ENCODE measurements at places on chromosomes 2 and 18.

DNA sequence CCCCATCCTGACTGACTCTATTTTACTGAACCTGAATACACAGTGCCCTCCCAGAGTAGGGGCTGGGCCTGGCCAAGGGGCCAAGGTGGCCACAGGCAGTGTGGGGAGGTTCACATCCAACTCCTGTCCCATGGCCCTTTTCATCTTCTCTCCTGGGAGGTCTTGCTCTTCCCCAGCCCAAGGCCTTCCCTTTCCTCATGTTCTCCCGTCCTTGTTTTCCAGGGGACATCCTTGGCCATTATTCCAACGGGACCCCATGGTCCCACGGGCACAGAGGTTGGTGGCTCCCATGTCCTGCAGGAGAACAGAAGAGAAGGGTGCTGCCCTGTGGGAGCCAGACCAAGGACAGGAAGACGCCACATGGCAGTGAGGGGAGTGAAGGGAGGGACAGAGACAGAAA is 10.4 kb downstream of the MALL start:
- no peak for DNase-seq

DNA sequence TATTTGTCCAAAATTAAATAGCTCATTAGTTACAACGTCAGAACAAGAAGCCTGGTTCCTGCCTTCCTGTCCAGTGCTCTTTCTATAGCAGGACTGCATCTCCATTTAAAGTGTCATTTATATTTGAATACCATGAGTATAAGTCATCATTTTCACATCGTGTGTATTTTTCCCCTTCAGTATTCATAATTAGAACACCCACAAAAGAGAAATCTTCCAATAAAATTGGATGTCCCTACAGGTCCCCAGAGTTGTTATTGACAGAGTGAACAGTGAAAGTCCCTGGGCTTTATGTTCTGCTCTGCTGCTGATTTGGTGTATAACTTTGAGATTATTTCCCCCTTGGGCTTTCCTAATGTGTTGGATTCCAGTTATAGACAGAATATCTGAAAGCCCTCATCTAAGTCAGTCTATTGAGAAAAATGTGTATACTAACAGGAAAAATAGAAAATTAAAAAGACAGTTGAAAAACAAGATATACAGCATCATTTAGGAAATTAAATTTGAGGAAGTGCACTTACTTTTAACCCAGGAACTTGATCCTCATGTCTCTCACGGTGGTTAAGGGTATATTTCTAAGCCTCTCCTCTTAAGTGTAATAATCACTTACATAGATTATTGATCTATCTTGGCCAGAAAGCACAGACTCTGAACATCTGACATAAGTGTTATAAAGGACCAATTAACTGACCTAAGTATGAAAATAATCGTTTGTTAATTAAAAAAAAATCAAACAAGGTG is 15.2 kb upstream of the REV1 start:
- DNase-seq: no peak

DNA sequence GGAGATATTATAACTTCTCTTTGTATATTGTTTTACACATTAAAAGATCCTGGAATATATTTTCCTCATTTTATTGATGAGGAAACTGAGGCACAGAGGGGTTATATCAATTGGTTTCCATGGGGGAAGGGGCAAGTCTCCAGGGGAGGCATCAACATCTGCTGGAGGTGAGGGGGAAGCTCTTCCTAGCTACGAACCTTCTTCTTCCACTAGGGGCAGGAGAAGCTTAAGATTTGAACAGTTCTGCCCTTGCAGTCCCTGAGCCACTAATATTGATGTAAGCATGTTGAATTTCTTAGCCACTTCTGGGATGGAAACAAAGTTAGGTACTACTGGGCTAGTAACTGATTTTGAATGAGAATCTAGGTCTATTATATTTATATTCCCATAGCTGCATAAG is 140.1 kb upstream of the AQP4 start:
- DNase-seq: no peak

GRCh38 chr2:80293039-80293438 is 11.5 kb downstream of the LRRTM1 start:
- no peak for DNase-seq

DNA sequence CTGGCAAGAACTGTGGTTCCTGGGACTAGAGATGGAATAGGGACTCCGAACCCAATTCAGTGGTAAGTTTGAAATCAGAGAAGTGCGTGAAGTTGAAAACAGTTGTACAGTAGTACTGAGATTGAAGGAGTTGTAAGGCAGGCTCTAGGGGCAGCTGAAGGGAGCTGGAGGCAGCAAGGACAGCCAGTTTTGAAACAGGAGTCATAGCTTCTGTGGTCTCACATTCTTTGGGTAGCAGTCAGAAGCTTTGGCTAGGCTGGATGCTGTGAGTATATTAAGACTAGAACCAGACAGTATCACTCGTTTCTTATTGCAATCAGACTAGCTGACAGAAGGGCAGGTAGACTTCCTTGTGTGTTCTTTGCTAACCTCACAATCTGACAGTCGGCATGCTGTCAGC is 64.5 kb upstream of the ADAM23 start:
- DNase-seq: peak; percentile 16

DNA sequence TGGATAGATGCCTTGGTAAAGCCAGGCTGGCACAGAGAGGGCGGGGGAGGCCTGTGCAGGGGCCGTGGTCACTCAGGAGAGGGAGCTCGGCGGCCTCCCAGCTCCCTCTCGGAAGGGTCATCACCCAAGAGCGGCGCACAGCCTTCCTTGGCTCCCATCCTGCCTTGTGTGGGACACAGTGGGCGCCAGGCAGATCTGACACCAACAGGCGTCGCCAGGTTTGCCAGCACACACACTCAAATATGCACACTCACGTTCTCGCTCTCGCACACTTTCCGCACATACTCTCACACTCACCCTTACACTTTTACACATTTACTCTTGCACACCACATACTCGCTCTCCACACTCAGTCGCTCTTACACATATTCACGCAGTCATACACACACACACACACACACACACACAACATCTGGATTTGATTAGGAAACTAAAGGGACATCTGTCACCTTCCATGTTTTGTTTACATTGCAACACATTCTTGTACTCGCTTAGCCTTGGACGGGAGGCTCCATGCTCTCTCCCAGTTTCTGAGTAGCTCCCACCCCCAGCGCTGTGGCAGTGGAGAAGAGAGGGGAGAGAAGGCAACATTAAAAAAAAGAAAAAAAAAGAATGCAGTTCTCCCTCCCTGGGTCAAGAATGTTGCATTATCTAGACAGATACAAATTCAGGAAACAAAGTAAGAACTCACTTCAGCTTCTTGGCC is 10.5 kb downstream of the CHMP1B start:
- DNase-seq: no peak

GRCh38 chr2:156430980-156431358 is 5.2 kb upstream of the GPD2 start:
- peak; percentile 66 for DNase-seq

GRCh38 chr2:231682603-231683291 is 25.6 kb upstream of the PTMA start:
- DNase-seq: no peak

DNA sequence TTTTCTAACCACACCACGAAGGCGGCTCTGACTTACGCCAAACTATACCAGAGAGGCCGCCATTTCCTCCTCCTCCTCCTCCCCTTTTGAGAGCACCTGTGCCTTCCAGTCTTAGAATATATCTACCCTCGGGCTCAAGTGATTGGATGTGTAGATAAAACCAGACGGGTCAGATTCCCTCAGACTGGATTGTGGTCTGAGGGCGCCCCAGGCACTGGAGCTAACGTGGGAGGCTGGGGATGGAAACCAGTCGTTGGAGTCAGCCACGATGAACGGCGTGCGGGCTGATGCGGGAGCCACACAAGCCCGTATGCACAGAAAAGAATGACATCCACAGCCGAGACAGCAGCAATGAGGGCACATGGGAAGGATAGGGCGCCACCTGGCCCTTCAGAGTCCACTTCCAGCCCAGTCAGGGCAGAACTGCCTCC is 12.3 kb upstream of the ODC1 start:
- no peak for DNase-seq

DNA sequence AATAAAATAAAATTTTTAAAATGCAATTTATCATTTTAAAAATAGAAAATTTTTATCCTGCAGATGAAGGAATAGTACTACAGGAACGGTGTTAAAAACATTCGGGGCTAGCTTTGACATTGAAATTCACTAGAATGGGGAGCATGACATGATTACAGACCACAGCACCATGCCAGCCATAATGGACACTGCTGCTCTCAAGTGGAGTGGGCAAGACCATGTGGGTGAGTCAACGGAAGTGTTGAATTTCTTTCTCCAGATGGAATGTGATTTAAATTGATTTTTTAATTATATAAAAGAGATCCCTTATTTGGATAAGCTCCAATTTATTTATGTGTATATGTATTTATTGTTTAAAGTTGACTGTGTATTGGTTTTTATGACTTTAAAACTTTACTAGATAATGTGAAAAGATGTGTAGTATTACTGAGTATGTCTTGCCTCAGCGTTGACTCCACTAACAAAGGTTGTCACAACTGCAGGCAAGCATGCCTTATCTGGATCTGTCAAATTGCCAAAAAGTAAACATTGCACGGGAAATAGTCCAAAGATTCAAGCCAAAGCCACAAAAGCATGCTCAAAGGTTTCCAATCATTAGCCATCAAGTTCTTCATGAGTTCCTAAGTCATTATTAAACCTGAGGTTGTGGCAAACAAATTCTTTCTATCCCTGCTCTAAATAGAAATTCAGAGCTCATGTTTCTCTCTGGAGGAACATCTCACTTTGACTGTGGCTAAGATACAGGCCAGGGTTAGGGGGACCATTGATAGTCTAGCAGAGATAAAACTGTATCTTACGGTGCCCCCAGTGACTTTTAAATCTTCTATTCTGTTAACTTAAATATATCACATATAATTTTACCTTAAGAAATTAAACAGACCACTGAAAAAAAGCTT is 536.9 kb downstream of the TMX3 start:
- DNase-seq: peak; percentile 99

GRCh38 chr2:128565441-128565840 is 246.8 kb upstream of the HS6ST1 start:
- no peak for DNase-seq

DNA sequence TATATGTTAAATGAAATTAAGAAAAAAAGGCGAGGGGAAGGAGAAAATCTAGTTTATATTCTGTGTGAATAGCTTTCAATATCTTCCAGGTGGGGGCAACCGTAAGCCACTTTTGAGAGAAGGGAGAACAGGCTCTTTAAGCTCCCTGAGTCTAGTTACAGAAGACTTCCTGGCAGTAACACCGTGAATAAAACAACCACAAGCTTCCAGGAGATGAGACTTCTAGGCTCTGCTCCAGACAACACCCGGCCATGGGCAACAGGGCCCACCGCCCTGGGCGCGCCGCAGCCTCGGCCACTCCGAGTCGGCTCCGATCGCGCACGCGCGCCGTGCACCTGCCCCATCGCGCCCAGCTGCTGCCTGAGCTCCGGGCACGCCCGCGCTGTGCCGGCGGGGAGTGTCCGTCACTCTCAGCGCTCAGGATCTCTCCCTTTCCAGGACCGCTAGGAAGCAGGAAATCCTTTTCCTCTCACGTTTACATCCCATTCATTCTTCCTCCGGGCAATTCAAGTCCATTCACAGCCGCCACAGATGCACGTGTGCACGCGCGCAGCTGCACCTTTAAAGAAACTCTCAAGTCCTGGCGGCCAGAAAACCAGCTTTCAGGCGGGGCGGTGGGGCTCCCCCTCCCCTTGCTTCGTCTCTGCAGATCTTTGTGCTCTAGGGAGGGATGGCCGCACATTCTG is 19.4 kb upstream of the PAX3 start:
- peak; percentile 56 for DNase-seq

DNA sequence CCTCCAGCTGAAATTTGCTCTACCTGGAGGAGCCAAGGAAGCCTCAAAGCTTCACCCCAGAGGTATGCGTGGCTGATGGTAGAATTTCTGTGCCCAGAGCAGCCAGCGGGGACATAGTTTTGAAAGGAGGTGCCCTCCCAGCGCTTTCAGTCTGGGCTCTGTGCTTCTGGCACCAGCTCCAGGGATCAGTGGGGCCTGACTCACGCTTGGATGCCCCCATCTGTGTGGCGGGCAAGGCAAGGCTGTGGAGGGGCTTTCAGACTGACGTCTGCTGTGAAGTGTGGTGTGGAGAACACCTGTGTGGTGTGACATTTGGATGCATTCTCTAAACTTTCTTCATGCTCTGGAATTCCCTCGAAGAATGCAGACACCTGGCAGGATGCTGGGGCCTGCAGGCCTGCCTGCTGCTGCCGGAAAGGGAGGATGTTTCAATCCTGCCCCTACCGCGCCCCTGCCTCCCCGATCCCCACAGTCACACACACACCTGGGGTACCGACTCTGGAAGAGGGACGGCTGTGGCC is 84.1 kb downstream of the CTIF start:
- DNase-seq: peak; percentile 80

- DNase-seq: no peak
These were observed 75.7 kb downstream of the AOX1 start for GRCh38 chr2:200661477-200661876.

GRCh38 chr2:70626254-70626990 is 72.8 kb upstream of the TGFA start:
- no peak for DNase-seq

Measured in astrocyte (in vitro differentiated cells and primary cell).